ENCODE measurements at places on chromosomes 3 and 15.
A peak's percentile ranks its signal among the peaks of the same experiment; 100 is the strongest.

- DNase-seq, result no peak
These were observed 18.1 kb upstream of the SCN10A start for GRCh38 chr3:38834110-38834509.

DNA sequence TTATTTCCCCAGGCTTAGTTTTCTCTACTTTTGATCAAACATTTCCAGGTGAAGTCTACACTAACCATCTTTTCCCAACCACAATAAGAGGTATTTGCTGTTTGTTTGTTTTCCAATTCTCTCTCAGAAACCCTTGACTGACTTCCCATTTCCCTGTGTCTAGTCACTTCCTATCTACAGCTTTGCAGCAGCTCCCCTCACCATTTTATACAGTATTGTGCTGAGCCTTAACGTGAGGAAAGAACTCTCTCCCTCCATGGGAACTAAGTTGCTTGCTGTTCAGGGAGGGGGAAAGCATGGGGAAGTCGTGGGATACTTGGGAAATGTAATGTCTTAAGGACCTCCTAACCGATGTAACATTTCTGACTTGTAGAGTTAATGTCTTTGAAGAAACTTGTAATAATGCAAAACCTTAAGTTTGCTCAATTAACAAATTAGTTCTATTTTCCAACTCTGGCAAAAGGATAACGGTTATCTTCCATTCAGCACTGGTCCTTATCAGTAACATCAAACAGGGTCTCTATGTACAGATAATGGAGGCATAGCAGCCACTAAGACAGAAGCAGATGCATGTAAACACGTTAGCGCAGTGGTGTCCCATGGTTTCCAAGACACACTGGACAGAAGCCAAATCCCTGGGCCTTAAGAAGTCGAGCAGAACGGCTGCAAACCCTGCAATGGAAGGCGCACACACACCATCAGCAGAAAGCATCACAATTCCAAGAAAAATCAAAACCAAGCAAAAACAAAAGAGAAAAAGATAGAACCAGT is 39.7 kb downstream of the NPTN start:
- no peak for DNase-seq

DNA sequence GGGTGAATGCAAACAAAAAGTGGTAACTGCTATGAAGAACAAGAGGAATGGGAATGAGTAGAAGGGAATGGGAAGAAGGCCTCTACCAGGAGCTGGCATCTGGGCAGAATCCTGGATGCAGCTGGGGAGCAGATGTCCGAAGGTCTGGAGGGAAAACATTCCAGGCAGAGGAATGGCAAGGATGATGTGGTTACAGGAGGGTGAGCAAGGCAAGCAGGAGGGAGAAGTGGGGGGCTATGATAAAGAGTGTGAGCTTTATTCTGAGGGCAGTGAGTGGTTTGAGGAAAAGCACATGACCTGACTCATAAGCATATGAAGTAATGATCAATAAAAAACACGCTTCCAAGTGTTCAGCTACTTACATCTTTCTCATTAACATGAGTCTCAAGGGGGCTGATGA is 17.1 kb downstream of the SKIC8 start:
- no peak for DNase-seq

GRCh38 chr3:98777286-98777685 is 14.1 kb downstream of the ST3GAL6 start:
- no peak for DNase-seq

GRCh38 chr15:63072023-63072650 is 29.6 kb downstream of the TPM1 start:
- no peak for DNase-seq

DNA sequence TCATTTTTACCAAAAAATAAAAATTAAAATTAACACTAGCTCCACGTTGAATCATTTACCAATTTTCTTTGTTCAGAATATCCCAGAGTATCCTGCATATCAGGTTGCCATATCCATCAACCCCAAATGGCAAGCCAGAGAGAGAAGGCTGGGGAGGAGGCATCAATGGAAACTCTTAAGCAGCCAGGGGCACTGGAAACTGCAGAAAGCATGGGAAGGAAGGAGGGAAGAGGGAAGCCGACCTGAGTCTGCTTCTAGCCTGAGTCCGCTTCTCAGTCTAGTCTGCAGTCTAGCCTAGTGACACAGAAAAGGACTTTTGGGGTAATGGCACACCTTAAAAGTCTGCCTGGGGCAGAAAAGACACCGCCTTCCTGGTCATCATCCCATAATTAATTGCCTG is 1.6 kb upstream of the MTHFS start:
- DNase-seq, result no peak

GRCh38 chr3:180626844-180627243 is 24.9 kb downstream of the TTC14 start:
- peak; percentile 63 for DNase-seq

- DNase-seq, result no peak
These were observed 25.0 kb downstream of the RGMA start for GRCh38 chr15:93063796-93064690.

DNA sequence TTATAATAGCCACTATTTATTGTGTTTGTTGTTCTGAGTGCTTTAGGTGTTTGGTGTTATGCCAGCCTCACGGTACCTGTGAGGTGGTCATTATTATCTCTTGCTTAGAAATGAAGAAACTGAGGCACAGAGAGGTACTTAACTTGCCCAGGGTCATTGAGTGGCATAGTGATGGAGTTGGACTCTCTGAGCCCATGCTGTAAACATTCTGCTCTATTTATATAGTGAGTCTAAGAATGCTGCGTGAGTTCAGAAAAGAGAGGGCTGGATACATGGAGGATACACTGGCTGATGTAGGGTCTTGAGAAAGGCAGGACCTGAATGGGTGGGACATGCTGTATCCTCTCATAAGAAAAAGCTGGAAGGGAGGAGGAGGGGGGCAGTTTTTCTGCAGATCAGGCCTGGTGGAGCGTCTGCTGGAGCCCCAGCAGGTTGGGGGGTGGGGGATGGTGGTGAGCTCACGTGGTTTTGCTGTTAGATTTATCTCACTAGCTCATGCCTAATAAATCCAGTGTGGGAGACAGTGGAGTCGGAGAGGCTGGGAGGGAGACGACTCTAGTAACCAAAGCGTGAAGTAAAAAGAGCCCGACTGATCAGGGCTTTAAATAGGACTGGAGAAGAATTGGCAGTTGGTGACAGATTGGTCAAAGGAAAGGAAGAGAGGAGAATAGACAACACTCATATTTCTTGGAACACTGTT is 16.0 kb downstream of the MED12L start:
- no peak for DNase-seq

DNA sequence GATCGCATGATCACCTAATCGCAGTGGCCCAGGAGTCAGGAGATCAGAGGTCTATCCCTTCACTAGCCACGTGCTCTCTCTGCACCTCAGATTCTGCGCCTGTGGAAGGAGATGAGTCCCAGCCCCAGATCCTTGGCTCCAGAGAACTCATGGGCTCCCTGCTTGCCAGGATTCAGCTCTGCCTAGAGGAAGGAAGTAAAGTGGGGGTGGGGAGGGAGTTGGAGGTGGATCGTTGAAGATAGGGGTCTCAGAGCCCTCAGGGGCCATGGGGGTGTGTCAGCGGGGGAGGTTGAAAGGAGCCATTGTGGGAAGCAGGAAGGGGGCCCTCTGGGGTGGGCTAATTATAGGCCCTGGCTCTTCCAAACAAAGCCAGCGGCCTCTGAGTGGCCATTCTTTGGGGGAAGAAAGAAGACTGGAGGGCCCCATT is 11.3 kb upstream of the STRA6 start:
- DNase-seq, result no peak

GRCh38 chr15:65533057-65533756 is 2.9 kb downstream of the HACD3 start:
- no peak for DNase-seq

All from GM12865 (cell line).